ENCODE measurements at places on chromosomes 4 and X. TPM values are rescaled to one million over a fixed set of nuclear protein-coding genes. Genes with fewer than 3 reads are reported as not detected.

NDNF gene
- not detected for total RNA-seq

UGT2B7 gene
- total RNA-seq, result not detected

ZRSR2 gene
- total RNA-seq, result 21.3 TPM

GATA1 gene
- total RNA-seq, result not detected

GAGE2A gene
- not detected for total RNA-seq

ARMCX1 gene
- total RNA-seq, result 0.41 TPM

RAI2 gene
- total RNA-seq, result not detected

MAGEA4 gene
- total RNA-seq, result not detected

LAMTOR3 gene
- total RNA-seq, result 29.8 TPM

MAGEB1 gene
- total RNA-seq, result not detected

ING2 gene
- total RNA-seq, result 8.8 TPM

TEC gene
- 0.73 TPM for total RNA-seq

GNRHR gene
- not detected for total RNA-seq

CD99 gene
- total RNA-seq, result 387 TPM

TBC1D25 gene
- total RNA-seq, result 17.9 TPM

UFSP2 gene
- 18.0 TPM for total RNA-seq

ESX1 gene
- 0.14 TPM for total RNA-seq

MAGEA11 gene
- not detected for total RNA-seq

PHOX2B gene
- not detected for total RNA-seq

ENPEP gene
- 0.30 TPM for total RNA-seq

HSD17B10 gene
- 128 TPM for total RNA-seq

STIM2 gene
- total RNA-seq, result 50.8 TPM

AFF1 gene
- total RNA-seq, result 68.5 TPM

FAM241A gene
- 1.7 TPM for total RNA-seq

PASD1 gene
- total RNA-seq, result not detected

TTC29 gene
- total RNA-seq, result not detected

BEND2 gene
- total RNA-seq, result not detected

TCEAL2 gene
- total RNA-seq, result not detected

ZNF275 gene
- total RNA-seq, result 20.7 TPM

AIFM1 gene
- 42.6 TPM for total RNA-seq

CLIC2 gene
- total RNA-seq, result 0.52 TPM

PLAC1 gene
- total RNA-seq, result not detected

PRICKLE3 gene
- 12.7 TPM for total RNA-seq

TMEM165 gene
- 84.4 TPM for total RNA-seq

PCYT1B gene
- 0.09 TPM for total RNA-seq

NPNT gene
- total RNA-seq, result not detected

NDUFC1 gene
- total RNA-seq, result 44.0 TPM

GRPR gene
- total RNA-seq, result not detected

MAB21L2 gene
- not detected for total RNA-seq

ZNF157 gene
- total RNA-seq, result 0.25 TPM

UGT2B11 gene
- not detected for total RNA-seq
